ENCODE measurements at places on chromosomes 5 and 9. TPM values are rescaled to one million over a fixed set of nuclear protein-coding genes. Genes with fewer than 3 reads are reported as not detected.

- H3K4me3 ChIP-seq, result no peak overlapping the region
- no peaks in the 10 kb centered on the region for H3K27me3 ChIP-seq
- no peak for DNase-seq
- H3K36me3 ChIP-seq, result no peaks in the 10 kb centered on the region
Measured at GRCh38 chr9:82531795-82532194, 531.1 kb downstream of the RASEF start.

DNA sequence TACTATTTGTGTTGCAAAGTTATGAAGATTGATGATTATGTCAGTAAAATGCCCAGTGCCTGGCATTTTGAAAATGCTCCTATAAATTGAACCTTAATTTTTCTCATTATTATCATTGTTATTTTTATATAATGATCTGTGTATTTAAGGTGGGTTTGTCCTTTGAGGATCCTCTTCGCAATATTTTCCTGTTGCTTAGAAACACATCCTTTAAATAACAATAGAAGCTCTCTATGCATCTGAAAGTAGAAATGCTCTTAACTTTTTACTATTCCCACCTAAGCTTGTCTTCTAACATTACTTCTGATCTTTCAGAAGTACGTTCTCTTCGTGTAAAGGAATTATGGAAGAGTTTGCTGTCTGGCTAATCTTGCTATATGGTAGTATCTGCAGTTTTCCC lies 214.7 kb upstream of the TLX3 start:
- H3K36me3 ChIP-seq, result no peaks in the 10 kb centered on the region
- DNase-seq, result no peak
- H3K4me3 ChIP-seq, result no peak overlapping the region
- no peaks in the 10 kb centered on the region for H3K4me1 ChIP-seq

- no peaks in the 10 kb centered on the region for H3K27me3 ChIP-seq
- no peak overlapping the region for H3K4me3 ChIP-seq
- no peaks in the 10 kb centered on the region for H3K4me1 ChIP-seq
- H3K27ac ChIP-seq, result no peak overlapping the region
- DNase-seq, result no peak
Measured at GRCh38 chr5:40481241-40481640, 198.5 kb upstream of the PTGER4 start.

DNA sequence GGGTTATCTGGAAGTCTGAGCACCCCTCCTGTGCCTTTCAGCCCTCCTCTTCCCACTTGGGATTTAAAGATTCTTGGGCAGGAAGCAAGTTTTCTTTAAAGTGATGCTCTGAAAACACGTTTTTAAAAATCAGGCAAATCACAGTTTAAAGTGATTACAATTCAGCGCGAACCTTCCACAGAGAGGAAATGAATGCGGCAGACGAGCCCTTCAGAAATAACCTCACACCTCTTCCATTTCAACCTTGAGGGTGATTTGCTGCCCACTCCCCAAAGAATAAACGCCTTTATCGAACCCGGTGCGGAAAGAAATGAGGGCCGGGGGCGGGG lies 2.3 kb upstream of the EFNA5 start:
- no peaks in the 10 kb centered on the region for H3K27me3 ChIP-seq
- H3K27ac ChIP-seq, result no peak overlapping the region
- H3K4me3 ChIP-seq, result peak overlapping the region; percentile 46
- no peaks in the 10 kb centered on the region for H3K4me1 ChIP-seq

DNA sequence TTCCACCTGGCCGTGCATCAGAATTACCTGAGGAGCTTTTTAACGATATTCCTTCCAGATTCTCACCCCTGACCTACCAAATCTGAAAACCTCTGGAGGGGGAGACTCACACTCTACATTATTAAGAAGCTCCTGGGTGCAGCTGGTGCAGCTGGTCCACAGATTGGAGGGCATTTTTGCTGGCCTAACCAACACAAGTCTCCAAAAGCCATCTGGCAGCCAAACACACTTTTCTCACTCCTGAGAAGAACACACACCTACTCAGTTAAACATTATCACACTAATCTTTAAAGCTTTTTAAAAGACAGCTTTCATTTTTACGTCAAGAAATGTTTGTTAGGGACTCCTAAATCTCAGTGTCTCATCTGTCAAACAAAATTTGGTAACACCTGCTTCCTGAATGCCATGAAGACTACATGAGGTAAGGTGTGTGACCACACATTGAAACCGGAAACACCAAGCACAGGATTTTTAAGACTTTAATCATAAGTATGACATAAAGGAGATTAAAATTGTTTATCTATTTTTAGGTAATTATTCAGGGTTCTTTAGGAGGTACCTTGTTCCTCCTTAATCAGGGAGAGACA lies 14.2 kb upstream of the PTPN3 start:
- H3K27ac ChIP-seq, result no peak overlapping the region
- H3K4me3 ChIP-seq, result no peak overlapping the region
- H3K36me3 ChIP-seq, result no peaks in the 10 kb centered on the region
- no peaks in the 10 kb centered on the region for H3K4me1 ChIP-seq
- no peak for DNase-seq

DNA sequence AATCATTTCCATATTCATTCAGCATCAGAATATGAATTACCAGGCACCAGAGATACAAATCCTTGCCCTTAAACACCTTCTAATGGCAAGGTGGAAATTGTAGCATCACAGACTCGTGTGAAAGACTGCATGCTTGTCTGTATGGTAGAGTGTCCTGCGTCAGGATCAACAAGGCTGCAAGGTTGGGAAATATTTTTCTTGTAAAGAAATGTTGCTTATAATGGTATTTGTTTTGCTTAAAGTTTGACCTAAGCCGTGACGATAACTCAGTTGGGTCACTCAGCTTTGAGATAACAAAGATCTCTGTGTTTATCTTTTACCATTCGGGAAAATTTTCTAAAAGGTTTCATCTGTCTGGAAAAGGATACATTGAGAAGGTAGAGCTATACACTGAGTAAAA lies 87.6 kb downstream of the BASP1 start:
- no peaks in the 10 kb centered on the region for H3K36me3 ChIP-seq
- no peaks in the 10 kb centered on the region for H3K27me3 ChIP-seq
- no peak for DNase-seq
- no peak overlapping the region for H3K27ac ChIP-seq
- H3K4me3 ChIP-seq, result no peak overlapping the region

DNA sequence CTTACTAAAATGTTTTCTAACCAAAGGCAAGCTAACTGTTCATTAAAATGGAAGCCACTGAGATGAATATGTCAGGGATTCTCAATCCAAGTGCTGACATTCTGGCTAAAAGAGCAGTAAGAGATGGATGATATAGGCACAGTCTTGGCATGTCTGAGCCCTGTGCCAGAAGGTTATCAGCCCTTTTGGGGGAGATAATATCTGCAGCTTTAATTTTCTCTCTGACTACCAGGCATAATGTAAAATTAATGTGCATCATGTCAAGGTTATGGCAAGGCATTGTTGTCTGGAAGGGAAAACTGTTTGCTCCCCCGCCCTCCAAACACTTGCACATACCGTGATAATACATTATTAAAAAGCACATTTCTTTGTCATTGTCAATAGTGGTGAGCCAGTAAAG lies 609.8 kb downstream of the ZNF608 start:
- no peak overlapping the region for H3K27ac ChIP-seq
- H3K4me1 ChIP-seq, result no peaks in the 10 kb centered on the region
- no peaks in the 10 kb centered on the region for H3K36me3 ChIP-seq
- no peak overlapping the region for H3K4me3 ChIP-seq
- H3K27me3 ChIP-seq, result no peaks in the 10 kb centered on the region
- no peak for DNase-seq

DNA sequence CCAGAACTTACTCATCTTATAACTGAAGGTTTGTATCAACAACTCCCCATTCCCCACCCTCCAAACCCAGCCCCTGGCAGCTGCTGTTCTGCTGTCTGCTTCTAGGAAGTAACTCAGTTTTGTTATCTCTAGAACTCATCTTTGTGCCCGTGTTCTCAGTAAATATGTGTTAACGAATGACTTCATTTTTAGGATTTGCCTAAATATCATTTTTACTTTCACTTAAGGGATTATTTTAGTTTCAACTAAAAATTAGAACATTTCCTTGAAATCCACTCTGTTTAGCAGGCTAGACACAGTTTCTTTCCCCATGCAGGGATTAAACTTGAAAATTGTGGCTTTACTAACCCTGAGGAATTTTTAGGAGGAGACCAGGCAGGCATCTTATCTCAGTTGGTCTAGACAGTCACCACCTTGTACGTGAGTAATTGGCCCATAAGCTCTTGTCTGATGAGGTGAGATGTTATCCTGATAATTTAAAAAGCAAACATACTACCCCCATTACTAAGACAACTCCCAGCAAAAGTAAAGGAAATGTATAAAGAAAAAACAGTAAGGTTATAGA lies 68.2 kb upstream of the TNFAIP8 start:
- H3K27ac ChIP-seq, result no peak overlapping the region
- no peaks in the 10 kb centered on the region for H3K27me3 ChIP-seq
- peaks cover 3% of the 10 kb centered on the region for H3K4me1 ChIP-seq

Gene IRX1
- not detected for total RNA-seq

Gene SOHLH1
- not detected for total RNA-seq

Gene CACFD1
- total RNA-seq, result 11.5 TPM

Gene CTNND2
- 5.6 TPM for total RNA-seq

Gene HTR4
- total RNA-seq, result not detected

Gene OXCT1
- total RNA-seq, result 20.9 TPM

Gene GNA14
- 9.9 TPM for total RNA-seq
